ENCODE measurements at places on chromosomes 12 and 14.

GRCh38 chr12:80513211-80513610 lies 69.2 kb downstream of the PTPRQ start:
- DNase-seq: no peak

DNA sequence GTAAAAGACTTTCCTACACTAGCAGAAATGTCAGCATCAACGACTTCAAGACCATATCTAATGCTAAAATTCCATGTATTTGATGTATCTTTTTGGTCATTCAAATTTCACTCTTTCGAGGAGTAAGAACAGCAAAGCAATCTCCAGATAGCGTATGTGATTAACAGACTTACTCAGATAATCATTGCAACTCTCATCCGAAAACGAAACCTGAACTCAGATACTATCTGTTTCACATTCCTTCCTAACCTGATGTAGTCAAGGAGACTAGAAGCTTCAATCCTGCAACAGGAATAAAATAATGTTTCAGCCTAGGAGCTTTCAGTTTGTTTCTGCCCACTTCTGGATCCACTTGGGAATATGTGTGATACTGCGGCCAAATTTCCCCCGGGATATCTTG lies 286.3 kb downstream of the NUAK1 start:
- no peak for DNase-seq

- no peak for DNase-seq
Measured at GRCh38 chr14:30906752-30907658, 32.6 kb downstream of the COCH start.

DNA sequence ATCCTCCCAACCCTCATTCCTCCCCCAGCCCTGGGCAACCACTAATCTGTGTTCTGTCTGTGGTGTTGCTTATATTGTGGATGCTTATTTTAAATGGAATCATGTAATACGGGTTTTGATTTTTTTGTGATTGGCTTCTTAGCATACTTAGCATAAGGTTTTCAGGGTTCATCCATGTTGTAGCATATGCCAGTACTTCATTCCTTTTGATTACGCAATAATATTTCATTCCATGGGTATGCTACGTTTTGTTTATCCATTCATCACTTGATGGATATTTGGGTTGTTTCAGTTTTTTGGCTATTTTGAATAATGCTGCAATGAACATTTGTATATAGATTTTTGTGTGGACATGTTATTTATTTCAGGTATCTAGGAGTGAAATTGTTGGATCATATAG lies 82.9 kb downstream of the TSPAN9 start:
- no peak for DNase-seq
